Smooth muscle cell of the coronary artery (primary cell): ENCODE measurements at places on chromosomes 3 and 15. TPM values are rescaled to one million over a fixed set of nuclear protein-coding genes. Genes with fewer than 3 reads are reported as not detected.

CFAP161 gene
- total RNA-seq: 0.15 TPM in 1 of 2 replicates, not detected in the other

CHL1 gene
- not detected in 2 replicates for total RNA-seq

C3orf85 gene
- total RNA-seq: not detected in 2 replicates

ADGRG7 gene
- total RNA-seq: 0.12 TPM in 1 of 2 replicates, not detected in the other

ATP10A gene
- total RNA-seq: 4.4 and 5.5 TPM in 2 replicates

ESYT3 gene
- total RNA-seq: 0.30 and 4.3 TPM in 2 replicates

FBXL2 gene
- 13.2 and 14.6 TPM in 2 replicates for total RNA-seq

GPR160 gene
- 0.12 and 0.15 TPM in 2 replicates for total RNA-seq

SCG5 gene
- 4.7 and 100 TPM in 2 replicates for total RNA-seq

A4GNT gene
- total RNA-seq: not detected in 2 replicates

STRA6 gene
- 26.2 TPM in 1 of 2 replicates, not detected in the other for total RNA-seq

CIAO2A gene
- 20.2 and 49.8 TPM in 2 replicates for total RNA-seq

P2RY12 gene
- 0.35 TPM in 1 of 2 replicates, not detected in the other for total RNA-seq

SAMD7 gene
- total RNA-seq: not detected in 2 replicates

NEO1 gene
- 10.9 and 28.5 TPM in 2 replicates for total RNA-seq

LRRK1 gene
- total RNA-seq: 5.9 and 8.0 TPM in 2 replicates

RARB gene
- 0.23 and 32.2 TPM in 2 replicates for total RNA-seq

RGMA gene
- 0.75 and 3.2 TPM in 2 replicates for total RNA-seq

MME gene
- total RNA-seq: 3.5 and 1,234 TPM in 2 replicates

FRMD5 gene
- 9.7 and 15.4 TPM in 2 replicates for total RNA-seq

LRRN1 gene
- total RNA-seq: not detected in 2 replicates

FAM81A gene
- total RNA-seq: 0.35 TPM in 1 of 2 replicates, not detected in the other

GP9 gene
- not detected in 2 replicates for total RNA-seq
